ENCODE measurements at places on chromosomes 11 and 22.
A peak's percentile ranks its signal among the peaks of the same experiment; 100 is the strongest.

DNA sequence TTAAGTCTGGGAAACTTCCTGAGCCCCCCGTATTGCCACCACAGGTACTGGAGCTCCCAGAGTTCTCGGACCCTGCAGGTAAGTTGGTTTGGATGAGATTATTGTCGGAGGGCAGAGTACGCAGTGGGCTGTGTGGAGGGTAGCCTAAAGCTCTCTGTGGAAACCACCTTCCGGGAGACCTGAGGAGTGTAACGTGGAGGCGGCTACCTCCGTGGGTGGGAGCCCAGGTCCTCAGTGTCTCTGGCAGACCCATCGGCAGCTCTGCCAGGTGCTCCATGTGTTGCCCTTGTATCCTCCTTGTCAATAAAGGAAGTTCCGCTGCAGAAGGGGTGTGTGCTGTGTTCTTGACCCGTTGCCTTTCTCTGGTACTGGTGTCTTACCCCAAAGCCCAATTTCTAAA lies 61.4 kb downstream of the SYT13 start:
- no peak for DNase-seq

DNA sequence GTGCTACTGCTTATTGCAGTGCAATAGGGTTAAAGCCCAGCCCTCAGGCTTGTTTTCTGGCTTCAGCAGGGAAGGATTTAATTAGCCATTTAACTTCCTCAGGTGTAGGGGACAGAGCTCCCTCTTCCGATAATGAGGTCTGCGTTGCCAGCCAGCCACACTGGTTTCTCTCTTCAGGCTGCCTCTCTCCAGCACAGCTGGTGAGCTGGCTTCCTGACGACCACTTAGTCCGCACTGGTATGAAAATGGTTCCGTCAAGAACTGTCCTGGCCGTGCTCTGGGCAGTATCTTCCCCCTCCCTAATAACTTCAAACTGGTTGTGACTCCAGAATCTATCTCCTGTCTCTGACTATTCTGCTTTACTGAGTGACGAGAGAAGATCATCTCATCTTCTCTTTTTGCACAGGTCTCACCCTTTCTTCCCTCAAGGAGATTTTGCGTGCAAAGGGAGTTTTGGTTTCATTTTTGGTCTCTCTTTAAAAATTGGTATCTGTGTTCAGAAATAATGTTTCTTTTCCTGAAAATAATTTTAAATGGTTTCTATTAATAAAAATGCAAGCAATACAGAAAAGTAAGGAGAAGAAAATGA lies 49.2 kb downstream of the CNTN5 start:
- no peak for DNase-seq

- DNase-seq: no peak
Observed at GRCh38 chr11:115159207-115159606, 345.0 kb downstream of the CADM1 start.

DNA sequence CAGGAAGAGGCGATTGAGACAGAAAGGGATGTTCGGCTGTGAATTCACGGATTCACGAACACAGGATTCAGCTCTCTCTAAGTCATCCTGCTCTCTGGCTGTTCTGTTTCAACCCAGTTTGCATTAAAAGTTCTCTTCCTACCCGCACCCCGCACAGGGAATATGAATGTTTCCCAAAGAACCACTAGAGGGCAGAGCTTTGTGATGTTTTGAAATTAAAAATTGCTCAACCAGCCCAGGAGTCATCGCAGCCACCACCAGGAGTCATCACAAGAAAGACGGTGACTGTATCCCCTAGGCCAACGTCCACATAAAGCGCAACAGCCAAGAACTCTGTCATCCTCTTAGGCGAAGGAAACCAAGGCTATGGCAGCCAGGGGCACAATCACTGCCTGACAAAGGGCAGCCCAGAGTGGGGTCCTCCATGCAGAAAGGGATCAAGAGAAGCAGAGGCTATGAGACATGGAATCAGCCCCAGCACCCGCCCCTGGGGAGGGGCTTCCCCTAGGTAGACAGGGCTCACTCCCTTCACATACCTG lies 122.4 kb downstream of the WT1 start:
- peak; percentile 15 for DNase-seq

DNA sequence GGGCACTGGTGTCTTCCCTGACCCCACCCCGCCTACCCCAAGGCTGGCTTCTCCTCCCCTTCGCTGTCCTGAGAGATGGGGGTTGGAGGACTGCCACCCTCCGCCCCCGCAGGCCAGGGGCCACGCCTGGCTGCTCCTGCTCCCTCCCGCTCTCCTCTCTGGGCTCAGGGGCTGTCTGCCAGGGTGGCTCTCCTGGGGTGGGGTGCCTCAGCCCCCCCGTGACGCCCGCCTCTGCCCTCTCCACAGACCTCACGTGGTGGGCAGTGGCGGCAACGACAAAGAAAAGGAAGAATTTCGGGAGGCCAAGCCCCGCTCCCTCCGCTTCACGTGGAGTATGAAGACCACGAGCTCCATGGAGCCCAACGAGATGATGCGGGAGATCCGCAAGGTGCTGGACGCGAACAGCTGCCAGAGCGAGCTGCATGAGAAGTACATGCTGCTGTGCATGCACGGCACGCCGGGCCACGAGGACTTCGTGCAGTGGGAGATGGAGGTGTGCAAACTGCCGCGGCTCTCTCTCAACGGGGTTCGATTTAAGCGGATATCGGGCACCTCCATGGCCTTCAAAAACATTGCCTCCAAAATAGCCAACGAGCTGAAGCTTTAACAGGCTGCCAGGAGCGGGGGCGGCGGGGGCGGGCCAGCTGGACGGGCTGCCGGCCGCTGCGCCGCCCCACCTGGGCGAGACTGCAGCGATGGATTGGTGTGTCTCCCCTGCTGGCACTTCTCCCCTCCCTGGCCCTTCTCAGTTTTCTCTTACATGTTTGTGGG lies 8.1 kb downstream of the RCOR2 start:
- no peak for DNase-seq

DNA sequence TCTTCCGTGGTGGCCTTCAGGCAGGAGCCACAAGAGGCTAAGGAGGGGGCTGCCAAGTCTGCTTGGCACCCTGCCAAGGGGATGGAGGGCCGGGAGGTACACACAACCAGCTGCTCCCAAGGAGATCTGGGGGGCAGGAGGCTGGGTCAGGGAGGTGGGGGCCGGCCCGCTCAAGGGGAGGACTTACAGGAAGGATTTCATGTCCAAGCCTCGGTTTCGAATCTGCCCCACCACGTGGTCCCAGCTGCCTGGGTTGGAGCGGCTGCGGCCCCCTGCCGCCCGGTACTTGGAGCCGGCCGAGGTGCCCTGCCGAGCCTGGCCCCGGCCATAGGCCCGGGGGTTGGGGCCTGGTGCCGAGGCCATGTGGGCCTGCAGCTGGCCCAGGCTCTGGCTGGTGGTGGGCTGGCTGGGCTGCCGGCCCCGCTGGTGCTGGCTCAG lies 33.5 kb downstream of the LRRC10B start:
- DNase-seq: no peak

DNA sequence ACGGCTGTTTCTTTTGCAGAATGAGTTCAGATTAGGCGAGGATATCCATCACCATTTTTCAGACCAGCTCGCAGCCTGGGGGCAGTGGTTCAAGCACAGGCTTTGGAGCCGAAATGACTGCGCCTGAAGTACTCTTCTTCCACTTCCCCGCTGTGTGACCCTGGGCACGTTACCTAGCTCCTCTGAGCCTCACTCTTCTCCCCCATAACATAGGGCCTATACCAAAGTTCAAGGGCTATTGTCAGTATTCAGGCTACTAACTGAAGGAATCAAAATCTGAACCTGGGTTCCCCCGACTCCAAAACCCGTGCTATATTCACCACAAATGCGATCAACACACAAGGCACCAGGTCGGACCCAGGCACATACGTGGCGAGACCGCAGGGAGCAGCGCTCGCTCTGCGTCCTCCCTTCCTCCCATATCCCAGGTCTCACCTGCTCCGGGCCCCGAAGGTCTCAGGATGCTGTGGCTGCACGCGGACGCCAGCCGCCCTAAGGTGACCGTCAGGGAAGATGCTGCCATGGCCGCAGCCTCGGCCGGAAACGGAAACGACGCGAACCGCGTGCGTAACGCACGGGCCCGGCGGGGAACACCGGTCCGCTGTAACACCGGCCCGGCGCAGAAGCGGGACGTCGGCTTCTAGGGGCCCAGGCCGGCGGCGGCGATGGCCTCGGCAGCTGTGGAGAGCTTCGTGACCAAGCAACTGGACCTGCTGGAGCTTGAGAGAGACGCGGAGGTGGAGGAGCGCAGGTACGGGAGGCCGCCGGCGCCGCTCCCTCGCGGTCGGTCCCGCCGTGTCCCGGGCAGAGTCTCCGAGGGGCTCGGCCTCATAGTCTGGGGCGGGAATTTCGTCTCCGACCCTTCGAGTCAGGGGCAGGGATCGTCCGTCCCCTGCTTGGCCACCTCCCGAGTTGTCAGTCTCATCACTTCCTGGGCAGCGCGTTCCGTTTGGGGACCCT lies at the start of the genes IGHMBP2 and MRPL21:
Gene IGHMBP2, plus strand, starts transcription at position 604 of the 960 bp plus-strand sequence. Its CDS starts 62 bp downstream, at position 666.
Gene MRPL21, minus strand, starts transcription at position 545 of the 960 bp plus-strand sequence. Its CDS starts 22 bp downstream, at position 523.
- peak; percentile 87 for DNase-seq

- DNase-seq: peak; percentile 44
Observed at GRCh38 chr22:47213571-47214230, 451.3 kb downstream of the TBC1D22A start.

- DNase-seq: no peak
Observed at GRCh38 chr11:10973416-10973815, 115.6 kb upstream of the ZBED5 start.

DNA sequence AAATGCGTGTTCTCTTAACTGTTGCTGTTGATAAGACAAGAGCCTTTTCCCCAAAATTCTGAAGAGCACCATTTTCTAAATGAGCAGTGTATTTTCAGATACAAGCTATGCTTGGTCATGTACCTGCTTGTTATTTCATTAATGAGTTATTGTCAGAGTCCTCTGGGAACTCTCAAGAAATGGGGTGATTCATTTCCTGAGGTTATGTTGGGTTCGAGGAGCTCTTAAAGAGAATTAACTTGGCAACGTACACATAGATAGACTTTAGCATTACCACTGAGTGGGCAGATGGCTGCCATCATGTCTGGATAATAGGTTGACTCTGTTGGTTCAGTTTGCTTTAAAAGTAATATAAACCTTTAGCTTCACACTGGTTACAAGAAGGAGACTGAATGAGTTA lies 87.9 kb upstream of the SORL1-AS1 start:
- no peak for DNase-seq

DNA sequence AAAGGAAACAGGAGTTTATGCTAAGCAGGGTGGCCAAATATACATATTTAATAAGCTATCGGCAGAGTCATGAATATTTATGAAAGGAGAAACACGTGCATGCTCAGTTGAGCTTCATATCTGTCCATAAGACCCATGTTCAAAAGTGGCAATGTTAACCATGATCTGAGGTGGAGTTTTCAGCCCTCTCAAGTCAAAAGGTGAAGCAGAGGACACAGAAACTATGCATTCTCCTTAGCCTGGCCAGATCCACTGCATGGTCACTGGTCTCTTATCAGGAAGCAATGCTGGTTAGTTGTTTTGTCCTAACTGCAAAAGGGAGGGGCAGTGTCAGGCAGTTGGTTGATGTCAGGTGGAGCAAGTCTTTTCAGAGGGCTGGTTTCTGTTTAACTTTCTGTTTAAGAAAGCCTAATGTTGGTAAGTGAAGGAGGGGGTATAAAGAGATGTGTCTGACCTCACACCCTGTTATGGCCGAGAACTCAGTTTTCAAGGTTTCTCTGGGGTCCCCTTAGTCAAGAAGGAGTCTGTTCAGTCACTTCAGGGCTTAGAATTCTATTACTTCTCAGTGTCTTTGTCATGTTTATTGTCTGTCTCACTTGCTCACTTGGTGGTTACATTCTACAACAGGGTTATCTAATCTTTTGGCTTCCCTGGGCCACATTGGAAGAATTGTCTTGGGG lies 5.5 kb upstream of the SELENOH start:
- DNase-seq: no peak

DNA sequence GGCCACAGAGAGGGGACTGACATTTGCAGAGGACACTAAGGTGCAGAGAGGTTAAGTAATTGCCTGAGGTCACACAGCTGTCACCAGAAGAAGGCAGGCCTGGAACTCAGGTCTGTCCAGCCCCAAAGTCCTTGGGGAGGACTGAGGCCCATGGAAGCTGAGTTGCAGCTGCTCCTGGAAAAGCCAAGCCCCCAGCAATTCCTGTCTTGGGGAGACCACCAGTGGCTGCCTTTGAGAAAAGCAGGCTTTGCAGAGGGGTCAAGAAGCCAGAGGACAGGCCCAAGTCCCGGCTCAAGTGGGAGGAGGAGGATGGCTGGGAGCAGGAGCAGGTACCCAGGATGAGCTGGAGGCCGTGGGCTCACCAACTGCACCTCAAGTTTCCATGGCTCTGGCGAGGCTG lies 3.4 kb downstream of the NFAM1 start:
- no peak for DNase-seq

- no peak for DNase-seq
Observed at GRCh38 chr11:118135796-118136165, 16.8 kb downstream of the SCN4B start.

DNA sequence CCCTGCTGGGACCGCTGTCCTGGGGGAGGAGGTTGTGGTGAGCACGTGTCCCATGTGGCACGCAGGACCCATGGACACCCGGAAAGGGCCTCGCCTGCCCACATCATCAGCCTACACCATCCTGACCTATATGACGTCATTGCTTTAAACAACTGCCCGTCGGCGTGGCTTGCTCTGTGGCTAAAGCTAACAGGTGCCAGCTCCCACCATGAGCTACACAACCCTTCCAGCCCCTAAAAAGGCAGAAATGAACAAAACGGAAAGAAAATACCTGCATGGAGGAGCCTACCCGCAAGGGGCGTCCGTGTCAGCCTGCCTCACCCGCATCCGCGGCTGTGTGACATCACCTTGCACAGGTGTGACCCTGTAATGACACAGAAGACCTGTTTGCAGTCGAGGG lies 481.8 kb downstream of the BRD1 start:
- no peak for DNase-seq

DNA sequence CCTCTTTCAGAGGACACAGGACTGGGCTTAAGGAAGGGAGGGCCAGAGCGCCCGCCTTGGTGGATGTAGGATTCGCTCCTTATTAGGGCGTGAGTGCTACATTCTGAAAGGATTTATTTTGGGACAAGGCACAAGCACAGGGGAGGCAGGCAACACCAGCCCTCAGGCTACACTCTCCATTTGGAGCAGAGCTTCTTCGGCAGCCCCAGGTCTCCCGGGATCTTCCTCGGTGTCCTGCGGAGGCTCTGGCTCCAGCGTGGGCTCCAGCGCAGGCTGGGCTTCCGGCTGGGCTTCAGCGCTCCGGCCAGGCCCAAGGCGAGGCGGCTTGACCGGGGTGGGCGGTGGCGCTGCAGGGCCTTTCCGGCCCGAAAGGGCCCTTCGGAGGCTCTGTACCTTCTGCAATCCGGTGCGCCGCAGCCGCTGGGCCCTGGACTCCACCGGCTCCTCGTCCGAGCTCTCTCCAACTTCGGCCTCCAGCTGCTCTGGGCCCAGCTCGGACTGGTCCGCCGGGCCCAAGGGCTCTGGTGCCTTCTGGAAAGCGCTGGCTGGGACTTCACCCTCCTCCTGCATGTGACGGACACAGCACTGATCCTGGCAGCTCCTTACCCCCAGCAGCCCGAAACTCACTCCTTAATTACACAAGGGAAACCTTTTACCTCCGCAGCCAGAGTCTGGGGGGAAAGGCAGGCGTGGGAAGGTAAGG lies 1.1 kb downstream of the CAVIN3 start:
- no peak for DNase-seq

DNA sequence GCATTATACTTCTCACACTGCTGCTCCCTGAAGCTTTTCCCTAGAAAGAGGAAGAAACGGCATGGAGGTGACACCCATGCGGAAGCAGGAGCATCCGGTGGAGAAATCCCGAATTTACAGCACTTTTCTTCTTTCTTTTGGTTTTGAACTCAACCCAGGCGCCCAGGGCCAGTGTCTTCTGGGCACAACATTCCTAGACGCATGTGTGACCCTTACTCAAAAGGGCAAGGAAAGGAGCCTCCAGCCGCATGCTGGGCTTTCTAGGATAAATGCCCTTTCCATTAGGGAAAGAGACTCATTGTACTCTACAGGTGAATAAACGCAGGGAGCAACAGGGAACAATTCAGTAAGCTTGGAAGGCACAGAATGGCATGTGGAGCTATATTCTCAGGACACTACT lies 19.5 kb downstream of the ADAMTS8 start:
- DNase-seq: no peak
